LNCaP clone FGC (cell line): ENCODE measurements at places on chromosomes 2 and 18.

GRCh38 chr2:203709416-203710040, 3.1 kb downstream of the CD28 start:
- DNase-seq = no peak

DNA sequence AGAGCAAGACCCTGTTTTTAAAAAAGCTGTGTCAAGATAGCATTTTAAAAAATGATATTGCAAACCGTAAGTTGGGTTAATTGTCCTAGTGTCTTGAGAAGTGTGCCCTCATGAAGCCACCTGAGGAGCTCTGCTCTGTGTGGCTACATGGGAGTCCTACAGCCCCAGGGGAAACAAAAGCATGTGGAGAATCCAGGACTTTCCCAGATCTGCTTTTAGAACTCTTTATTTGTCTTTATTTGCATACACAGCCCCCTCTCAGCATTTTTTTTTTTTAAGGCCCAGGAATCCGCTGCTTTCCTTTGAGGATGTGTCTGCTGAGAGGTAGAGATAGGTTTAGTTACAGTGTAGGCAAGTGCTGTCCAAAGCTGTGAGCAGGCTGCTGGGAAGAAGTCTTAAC, 219.2 kb downstream of the FHOD3 start:
- DNase-seq = no peak

DNA sequence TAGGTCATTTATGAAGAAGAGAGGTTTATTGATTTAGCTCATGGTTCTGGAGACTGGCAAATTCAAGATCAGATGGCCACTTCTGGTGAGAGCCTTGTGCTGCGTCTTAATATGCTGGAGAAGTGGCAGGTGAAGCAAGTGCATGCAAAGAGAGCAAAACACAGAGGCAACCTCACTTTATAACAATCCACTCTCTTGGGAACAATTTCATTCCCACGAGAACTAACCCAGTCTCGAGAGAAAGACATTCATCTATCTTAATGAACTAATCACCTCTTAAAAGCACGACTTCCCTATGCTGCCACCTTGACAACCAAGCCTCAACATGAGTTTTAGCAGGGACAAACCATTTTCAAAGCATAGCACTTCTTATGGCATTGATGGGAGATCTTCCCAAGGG, 186.5 kb upstream of the RASGRP3 start:
- DNase-seq = no peak

- no peak for DNase-seq
Measured at GRCh38 chr2:26086155-26086637, 52.3 kb downstream of the RAB10 start.

- DNase-seq = no peak
Measured at GRCh38 chr2:146642066-146642465, 1202.8 kb upstream of the ACVR2A start.

DNA sequence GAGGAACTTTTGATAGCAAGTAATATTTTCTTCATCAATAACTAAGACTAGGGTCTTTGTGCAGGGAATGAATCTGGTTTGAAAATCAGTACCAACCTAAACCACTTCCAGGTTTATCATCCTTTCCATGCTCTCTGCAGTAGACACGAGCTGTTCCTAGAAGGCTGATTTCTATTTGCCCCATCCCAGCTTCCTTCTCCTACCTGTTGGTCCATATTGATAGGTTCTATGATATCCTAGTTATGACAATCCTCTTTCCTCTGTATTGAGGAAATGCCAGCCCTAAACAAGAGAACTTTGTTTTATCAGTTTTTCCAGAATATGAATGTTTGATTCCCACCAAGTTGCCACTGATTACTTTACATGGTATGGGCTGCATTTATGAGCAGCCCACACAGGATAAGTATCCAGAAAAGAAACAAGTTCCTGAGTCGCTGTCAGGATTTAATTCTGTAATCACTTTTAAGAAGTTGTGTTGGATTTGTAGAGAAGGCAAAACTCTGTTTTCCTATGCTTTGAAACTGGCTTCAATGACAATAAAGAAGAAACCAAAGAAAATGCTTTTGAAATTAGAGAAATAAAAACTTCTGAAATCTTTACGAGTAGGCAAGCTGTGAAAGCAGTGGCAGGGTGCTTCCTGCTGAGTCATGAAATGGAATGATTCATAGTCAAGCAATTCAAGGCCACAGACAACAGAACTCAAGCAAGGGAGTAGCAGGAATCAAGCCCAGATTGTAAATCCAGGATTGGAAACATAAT, 37.3 kb upstream of the TANK start:
- DNase-seq = no peak

GRCh38 chr2:177260379-177260778, 4.1 kb downstream of the NFE2L2 start:
- no peak for DNase-seq

GRCh38 chr2:237243487-237243886, 157.8 kb downstream of the COPS8 start:
- no peak for DNase-seq

DNA sequence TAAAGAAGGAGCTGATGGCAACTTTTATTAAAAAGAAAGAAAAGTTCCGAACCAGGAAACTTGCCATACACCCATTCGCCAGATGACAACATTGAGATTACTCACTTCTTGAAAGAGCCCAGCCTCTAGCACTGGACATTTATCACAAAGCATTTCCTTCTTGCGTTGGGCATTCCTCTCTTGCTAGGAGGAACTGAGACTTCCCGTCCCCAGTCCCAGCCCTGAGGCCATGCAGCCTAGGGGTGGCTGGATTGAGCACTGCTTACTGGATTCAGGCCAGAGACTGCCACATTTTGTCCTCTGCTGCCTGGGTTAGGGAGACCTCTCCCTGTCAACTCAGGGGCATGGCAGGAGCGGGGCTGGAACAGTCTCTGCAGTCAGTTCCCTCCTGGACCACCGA, 80.1 kb downstream of the SDC1 start:
- DNase-seq = no peak

DNA sequence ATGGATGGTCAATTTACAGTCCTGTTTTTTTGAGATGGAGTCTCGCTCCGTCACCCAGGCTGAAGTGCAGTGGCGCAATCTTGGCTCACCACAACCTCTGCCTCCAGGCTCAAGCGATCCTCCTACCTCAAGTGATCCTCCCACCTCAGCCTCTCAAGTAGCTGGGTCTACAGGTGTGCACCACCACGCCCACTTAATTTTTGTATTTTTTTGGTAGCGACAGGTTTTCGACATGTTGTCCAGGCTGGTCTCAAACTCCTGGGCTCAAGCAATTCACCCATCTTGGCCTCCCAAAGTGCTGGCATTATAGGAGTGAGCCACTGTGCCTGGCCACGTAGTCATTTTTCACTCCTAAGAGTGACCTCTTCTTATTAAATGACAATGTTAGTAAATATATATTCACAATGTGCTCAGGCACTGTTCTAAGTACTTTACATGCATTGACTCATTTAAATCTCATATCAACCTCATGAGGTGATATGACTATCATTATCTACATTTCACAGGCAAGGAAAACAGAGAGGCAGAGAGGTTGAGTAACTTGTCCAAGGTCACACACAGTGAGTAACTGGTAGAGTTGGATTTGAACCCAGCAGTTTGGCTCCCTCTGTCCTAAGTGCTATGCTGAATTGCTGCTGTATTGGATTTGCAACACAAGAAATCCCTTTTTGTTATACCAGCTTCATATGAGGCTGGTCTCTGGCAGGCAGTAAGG, 5.6 kb upstream of the DIS3L2 start:
- no peak for DNase-seq

DNA sequence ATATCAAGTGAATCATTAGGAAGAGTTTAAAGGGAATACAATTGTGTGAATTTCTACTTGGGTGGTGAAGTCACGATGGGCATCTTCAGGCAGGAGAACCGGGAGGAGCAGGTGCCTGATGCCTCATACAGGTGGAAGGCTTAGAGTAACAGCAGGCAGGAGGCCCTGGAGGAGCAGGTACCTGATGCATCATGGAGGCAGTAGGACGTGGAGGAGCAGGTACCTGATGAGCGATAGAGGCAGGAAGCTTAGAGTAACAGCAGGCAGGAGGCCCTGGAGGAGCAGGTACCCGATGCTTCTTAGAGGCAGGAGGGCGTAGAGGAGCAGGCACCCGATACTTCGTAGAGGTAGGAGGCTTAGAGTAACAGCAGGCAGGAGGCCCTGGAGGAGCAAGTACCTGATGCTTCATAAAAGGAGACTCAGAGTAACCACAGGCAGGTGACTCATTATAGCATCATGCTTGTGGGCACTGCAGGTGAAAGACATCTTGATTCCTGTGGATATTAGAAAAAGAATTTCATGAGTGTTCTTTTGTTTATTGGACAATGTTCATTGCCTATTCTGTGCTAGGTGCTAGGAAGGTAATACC, 133.9 kb downstream of the ATP9B start:
- no peak for DNase-seq

- no peak for DNase-seq
Measured at GRCh38 chr2:118309946-118310680, 221.8 kb downstream of the INSIG2 start.
